ENCODE measurements at places on chromosomes 13 and 19. TPM values are rescaled to one million over a fixed set of nuclear protein-coding genes. Genes with fewer than 3 reads are reported as not detected.

Gene LGALS14
- 5.1 TPM for total RNA-seq

Gene FREM2
- total RNA-seq, result not detected

Gene TPTE2
- 0.16 TPM for total RNA-seq

Gene IGFL3
- total RNA-seq, result not detected

DNA sequence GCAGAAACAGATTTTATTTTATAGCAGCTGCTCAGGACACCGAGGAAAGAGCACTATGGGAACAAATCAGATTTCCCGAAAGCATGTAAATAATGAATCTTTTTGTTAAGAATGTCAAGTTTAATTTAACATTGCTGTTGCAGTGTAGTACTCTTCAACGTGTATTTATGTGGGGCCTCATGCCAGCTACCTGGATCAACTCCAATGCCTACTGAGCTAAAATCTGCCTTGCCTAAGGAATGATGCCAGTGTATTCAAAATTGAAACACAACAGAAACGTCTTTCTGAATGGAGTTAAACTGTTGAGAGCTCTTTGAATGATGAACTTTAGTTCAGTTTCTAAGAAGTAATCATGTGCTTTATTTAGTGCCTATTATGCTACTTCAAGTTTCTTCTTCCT lies 1379.8 kb upstream of the ATXN8OS start:
- no peak for DNase-seq

Data from activated naive CD4-positive, alpha-beta T cell treated with anti-CD3 and anti-CD28 coated beads, Interleukin-2, amount 50 U/mL, for 72 hours (primary cell).